ENCODE measurements at places on chromosomes 2 and 18.
A peak's percentile ranks its signal among the peaks of the same experiment; 100 is the strongest.

DNA sequence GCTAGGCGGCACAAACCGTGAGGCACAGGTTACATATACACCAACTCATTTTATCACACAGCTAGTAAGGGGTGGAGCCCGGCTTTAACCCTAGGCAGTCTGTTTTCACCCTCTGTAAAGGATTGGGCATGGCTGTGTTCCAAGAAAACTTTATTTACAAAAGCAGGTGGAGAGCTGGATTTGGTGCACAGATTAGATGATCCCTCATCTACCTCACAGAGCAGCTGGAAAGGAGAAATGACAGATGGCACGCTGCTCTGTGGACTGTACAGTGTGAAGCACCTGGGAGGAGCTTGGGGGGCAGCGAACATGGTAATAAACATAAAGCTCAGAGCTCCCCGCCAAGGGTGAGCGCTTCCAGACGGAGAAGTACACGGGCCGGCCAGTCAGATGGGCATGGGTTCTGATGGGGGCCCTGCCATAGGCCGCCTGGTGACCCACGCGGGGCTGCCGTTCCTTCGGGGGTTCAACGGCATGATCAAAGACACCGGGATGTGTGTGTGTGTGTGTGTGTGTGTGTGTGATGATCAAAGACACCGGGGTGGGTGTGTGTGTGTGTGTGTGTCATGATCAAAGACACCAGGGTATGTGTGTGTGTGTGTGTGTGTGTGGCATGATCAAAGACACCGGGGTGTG lies 862 bp upstream of the TMEM177 start:
- DNase-seq, result peak; percentile 88

GRCh38 chr2:72955228-72956049 lies 38.1 kb downstream of the EMX1 start:
- no peak for DNase-seq

DNA sequence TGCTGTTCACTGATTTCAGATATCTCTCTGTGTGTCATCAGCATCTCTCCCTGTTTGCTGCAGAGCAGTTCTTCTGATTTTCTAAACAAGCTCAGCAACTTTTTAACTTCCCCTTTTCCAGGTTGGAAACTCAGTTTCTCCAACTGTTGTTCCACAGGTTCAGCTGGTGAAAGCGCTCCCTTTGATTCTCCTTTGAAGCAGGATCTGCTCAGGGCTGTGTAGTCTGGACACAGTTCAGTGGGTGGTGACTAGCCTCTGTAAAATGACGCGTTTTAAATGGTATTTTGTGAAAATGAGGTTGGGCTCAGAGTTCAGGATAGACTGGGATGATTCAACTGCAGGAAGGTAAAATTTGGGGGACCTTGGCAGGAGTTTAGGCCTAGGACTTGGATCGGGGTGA lies 106.3 kb downstream of the TRIM43 start:
- no peak for DNase-seq

DNA sequence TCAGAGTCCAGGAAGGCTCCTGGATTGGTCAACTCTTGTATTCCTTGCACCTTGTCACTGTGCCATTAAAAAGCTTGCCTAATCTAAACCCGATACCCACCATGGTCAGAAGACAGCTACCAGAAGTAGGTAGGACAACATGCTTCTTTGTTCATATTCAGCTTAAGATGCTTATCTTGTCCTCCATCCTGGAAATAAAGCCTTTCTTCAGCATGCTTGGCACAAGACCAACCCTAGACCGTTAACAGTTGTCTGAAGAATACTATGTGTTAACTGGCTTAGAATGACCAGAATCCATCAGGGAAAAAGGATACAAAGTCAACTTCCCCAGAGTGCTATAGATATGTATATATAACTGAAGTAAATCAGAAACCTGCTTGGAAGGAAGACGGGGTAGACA lies 193.9 kb downstream of the ZRANB3 start:
- no peak for DNase-seq

GRCh38 chr2:213703406-213704098 lies 419.3 kb downstream of the SPAG16 start:
- DNase-seq, result no peak

DNA sequence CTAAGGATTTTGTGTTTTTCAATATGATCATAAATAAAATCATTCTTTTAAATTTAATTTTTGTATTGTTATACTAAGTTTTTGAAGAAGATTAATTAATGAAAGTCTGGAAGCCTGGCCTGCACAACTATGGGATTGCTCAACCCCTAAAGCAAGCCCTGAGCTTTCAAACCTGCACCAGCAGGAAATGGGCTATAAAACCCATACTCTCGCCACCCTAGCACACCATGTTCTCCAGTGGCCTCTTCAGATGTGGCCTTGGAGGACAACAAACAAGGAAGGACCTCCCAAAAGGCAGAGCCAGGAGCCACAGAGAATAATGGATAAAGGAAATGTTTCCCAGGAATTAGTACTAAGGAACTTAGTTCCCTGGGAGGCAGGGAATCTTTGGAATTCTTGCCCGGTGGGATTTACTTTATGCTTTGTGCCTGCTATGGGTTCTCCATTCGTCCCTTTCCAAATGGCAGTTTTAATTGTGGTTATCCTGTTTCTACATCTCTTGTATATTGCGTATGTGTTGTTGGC lies 212.5 kb downstream of the ZFP36L2 start:
- no peak for DNase-seq

GRCh38 chr18:55875371-55875901 lies 287.4 kb upstream of the TCF4 start:
- no peak for DNase-seq

- no peak for DNase-seq
Measured at GRCh38 chr18:55382277-55382805, 205.7 kb downstream of the TCF4 start.

DNA sequence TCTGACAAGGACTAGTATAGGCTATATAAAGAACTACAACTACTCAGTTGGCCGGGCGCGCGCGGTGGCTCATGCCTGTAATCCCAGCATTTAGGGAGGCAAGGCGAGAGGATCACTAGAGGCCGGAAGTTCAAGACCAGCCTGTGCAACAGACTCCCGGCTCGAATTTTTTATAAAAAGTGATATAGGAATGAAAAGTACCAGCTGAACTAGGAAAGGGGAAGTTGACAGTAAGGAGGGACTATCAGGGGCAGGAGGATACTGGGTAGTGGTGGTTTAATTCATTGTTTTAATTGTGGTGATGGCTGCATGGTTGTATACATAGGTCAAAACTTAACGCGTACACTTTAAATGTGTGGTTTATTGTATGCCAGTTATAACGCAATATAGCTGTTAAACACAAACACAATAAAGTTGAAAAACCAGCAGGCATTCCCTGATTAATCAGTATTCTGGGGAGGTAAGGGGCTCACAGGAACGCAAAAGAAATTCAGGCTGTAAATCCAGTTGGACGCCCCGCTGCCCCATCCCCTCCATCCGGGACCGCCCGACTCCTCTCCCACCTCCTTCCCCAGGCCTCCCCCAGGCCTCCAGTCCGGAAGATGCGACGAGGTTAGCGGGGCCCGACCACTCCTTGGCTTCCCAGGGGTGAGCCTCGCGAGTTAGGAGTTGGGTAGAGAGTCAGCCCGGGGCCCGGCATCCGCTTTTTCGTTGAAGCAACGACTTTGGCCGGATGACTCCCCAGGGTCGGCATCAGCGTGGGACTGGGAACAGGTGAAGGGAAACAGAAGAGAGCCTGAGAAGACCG lies 746 bp upstream of the POLR1B start:
- DNase-seq, result peak; percentile 64

DNA sequence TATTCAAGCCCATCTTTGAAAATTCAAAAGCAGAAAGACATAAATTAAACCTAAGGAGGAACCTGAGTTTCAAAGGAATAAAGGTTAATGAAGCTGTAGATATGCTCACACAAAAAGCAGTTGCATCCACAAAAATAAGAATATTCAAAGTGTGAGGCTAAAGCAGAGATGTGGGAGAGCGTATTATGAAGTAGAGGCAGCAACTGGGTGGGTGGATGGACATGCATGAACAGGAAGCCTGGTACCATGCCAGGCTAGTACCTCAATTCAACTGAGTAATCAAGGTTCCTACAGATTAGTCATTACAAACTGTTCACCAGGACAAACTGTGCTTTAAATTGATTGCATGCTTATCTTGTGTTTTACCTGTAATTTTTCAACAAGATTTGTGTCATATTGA lies 330.0 kb upstream of the PKDCC start:
- no peak for DNase-seq

DNA sequence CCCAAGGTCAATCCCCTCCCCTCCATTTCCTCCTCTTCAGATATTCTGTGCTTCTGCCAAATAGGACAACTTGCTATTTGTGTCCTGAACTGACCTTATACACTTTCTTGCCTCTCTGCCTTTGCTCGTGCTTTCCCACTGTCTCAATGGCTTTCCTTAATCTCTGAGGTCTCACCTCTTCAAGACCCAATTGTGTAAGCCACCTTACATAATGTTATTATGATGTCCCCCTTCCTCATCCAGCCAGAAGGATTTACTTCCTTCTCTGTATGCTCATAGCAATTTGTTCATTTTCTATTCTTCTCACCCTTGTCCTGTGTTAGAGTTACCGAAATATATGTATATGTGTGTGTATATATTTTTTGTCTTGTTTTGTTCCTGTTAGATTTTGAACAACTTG lies 26.9 kb upstream of the DARS1 start:
- no peak for DNase-seq

- DNase-seq, result no peak
Measured at GRCh38 chr2:106085181-106085940, 108.7 kb downstream of the UXS1 start.

GRCh38 chr2:136129601-136130000 lies 11.7 kb upstream of the CXCR4 start:
- no peak for DNase-seq

- DNase-seq, result no peak
Measured at GRCh38 chr2:43057026-43057741, 169.2 kb downstream of the ZFP36L2 start.

DNA sequence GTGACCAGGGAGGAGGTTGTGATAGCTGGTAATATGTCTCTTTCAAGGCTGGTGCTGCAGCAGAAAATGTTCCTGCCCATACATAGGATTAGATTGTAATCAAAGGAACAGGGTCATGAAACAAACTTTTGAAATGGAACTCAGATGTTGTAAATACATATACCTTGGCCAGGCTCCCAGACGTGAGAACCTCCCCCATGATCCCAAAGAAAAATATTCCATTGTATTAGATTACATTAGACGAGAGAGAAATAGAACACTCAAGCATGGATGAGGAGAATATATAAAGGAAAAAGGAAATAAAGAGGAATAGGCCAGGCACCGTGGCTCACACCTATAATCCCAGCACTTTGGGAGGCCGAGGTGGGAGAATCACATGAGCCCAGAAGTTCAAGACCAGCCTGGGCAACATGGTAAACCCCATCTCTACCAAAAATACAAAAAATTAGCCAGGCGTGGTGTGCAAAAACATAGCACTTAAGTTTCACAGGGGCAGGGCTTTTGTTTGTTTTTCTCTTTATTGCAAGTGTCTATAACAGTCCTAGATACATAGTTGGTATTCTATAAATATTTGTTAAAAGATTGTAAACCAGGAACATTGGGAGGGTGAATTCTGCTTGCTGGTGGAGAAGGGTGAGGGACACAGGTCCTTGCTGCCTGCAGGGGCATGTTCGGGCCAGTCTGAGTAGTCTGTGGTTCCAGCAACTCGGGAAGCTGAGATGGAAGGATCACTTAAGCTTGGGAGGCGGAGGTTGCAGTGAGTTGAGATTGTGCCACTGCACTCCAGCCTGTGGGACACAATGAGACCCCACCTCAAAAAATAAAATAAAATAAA lies 52.8 kb downstream of the RPL37A start:
- DNase-seq, result no peak

DNA sequence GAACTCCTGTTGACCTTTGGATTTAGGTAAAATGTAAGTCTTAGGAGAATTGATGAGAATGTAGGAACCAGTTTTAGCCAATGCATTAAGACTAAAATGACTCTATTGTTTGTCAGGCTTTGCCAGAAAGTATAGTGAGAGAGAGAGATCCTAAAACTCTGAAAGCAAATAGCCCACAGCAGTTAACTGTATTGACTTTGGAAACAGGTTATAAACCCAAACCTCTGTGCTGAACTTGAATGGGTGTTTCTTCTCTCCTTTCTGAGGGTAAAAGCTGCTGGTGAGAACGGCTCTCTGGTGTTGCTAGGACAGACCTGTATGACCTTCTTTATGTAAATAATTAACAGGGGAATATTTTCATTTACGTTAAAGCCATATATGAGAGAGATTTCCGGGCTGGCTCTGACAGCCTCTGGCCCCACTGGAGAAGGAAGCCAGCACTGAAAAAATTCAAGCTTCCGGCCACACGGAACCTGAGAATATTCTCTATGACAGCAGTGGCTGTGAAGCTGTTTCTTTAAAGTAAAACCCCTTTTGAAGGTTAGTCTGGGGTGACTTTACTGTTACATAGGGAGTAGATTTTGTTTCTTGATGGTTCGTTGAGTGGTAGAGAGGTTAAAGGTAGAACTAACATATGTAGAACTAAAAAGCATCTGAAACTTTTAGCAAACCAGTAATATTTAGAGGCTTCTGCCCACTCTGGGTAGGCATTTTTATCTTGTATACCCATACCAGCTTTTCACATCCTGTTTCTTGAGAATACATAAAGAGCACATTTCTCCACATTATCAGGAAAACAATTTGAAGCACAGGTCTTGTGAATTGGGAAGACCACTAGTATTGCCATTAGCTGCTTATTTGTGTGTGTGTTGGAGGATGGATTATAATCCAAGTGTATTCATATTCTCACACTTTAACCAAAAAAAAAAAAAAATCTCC lies 123.8 kb downstream of the SPTBN1 start:
- DNase-seq, result no peak

DNA sequence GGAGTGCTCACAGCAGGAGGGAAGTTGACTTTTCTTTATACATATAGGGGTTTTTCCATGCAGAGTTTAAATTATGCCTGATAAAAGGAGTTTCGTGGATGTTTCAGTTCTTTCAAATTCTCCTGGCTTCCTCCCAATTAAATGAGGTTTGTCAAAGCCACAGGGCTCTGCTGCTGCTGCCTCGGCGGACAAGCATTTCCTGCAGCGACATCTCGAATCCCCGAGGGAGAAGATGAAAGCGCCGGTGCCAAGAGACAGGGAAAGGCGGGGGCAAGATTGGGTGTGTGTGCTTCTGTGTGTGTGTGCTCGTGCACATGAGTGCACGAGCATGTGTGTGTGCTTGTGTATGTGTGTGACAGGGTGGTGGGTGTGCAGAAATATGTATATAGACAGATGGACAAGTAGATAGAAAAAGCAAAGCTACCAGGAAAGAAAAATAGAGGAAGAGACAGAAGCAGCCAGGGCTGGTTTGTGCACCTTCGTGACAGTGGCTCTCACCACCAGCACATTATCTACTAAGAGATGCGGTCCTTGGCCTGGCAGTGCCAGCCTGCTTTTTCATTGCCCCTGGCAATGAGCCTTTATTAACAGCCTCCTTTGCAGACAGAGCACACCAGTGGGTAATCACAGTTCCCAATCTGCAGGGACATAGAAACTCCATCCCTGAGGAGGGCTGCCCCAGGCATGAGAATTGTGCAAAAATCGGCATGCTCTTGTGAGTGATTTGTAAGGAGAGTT lies 76.2 kb downstream of the CDK15 start:
- no peak for DNase-seq

GRCh38 chr18:7728297-7728696 lies 161.2 kb downstream of the PTPRM start:
- DNase-seq, result no peak

Measured in WERI-Rb-1 (cell line).